ENCODE measurements at places on chromosomes 12 and 14.

GRCh38 chr14:52380294-52380693 is 66.2 kb downstream of the PTGER2 start:
- no peak for DNase-seq

DNA sequence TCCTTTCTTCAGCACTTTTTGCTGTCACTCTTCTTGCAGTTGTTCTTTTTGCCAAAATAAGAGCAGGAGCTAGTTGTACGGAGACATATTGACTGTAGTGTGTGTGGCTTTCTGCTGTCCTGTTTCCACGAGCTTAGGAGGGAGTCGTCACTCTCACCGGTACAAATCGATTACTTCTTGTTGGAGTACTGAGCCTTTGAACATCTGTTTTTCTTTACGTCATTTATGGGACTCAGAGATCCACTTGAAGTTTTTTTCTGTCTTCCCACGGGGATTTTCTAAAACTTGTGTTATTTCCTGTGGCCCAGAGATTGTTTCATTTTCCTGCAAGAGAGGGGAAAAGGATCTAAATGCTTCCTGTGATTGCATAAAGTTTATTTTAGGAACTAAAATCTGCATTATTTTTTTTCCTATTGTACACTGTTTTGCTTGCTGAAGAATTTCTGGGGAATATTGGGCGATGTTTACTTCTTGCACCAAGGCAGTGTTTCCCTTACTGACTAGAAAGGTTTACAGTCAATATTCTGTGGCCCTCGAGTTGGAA is 199.8 kb upstream of the ARHGAP5 start:
- DNase-seq = no peak

GRCh38 chr14:93014058-93015023 is 91.4 kb downstream of the CHGA start:
- no peak for DNase-seq

GRCh38 chr12:19474147-19474546 is 34.9 kb downstream of the AEBP2 start:
- DNase-seq = no peak

DNA sequence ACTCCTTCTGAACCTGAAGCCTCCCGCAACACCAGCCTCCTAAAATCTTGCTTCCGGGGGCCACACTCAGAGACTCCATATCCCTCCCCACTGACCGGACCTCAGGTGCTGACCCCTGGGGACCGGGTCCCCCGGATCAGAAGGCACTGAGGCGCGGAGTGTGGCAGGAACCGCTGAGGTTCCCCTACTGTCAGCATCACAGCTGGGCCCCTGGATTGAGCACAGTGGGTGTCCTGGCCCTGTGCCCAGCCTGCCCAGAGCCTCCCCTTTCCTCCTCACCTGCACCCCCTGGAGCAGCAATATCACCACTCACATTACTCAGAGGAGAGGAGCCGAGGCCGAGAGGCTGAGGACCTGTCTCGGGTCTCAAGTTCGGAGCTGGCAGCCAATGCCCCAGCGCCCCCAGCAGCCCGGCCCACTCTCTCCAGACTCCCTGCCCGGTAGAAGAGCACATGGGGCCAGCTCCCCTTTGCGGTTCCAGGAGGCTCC is 101.2 kb upstream of the EIF5 start:
- no peak for DNase-seq

- DNase-seq = peak; percentile 22
Observed at GRCh38 chr14:90388437-90388836, 8.4 kb upstream of the CALM1 start.

GRCh38 chr12:104304261-104305009 is 896 bp downstream of the EID3 start:
- no peak for DNase-seq

DNA sequence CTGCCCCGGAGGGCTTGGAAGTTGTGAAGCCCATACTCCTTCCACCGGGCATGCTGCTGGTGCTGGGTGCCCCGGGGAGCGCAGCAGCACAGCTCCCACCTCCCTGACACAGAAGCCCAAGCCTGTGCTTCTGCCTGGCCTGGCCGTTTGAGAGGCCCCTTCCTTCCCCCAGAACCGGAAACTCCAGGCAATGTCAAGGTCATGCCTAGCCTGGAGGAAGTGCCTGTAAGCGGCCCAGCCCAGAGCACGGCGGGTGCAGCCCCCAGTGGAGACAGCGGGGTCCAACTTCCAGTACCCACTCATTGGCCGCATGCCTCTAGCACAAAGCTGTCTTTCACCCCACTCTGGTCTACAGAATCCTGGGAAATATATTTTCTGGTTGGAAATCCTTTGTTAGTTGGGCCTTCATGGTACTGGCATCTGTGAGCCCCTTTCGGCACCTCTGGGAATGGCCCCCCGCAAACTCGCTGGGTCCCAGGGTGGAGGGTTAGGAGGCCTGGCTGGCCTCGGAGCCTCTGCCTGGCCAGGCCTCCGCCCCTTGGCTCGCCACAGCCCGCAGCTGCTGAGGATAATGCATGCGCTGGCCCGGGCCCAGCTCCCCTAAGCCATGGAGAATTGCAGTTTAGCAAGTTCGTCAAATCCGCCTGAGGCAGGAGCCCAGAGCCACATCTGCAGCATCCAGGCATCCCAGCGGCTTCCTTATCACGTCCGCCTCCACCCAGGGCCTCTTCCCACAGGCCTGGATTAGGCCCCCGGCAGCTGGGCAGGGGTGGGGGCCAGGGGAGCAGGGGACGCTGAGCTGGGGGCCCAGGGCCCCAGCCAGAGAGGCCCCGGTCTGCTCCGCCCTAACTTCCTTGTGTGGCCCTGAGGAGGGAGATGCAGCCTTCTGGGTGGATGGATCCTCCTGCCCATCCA is 48.9 kb upstream of the DLK1 start:
- no peak for DNase-seq

DNA sequence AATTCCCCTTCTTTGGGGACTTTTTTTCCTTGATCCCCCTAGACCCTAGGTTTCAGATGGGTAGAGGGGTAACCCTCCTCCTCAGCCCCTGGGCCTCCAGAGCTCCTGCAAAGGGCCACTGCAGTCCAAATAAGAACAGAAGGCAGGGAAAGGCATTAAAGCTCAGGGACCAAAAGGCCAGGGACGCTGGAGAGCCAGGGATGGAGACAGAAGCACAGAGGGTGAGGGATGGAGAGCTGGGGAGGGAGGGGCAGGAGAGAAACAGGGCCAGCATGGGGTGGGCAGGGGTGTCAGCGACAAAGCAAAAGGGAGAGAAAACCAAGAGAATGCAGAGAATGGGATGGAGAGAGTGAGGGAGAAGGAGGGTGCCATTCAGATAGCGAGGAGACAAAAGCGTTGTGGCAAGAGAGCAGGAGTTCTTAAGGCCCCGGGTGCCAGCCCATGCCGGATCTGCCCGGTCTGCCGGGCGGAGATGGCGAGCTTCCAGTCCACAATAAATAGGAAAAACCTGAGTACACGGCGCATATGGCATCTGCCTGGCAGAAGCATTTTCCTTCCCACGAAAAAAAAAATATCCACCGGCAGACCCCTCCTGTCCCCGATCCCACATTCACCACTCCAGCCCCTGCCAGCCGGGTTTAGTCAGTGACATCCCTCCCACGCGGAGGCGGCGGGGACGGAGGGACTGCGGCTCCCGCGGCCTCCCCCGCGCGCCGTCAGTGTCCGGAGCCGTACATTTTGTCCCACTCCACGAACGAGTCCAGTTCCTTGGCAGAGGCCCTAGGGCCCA is 28.6 kb downstream of the FIGNL2 start:
- DNase-seq = no peak

DNA sequence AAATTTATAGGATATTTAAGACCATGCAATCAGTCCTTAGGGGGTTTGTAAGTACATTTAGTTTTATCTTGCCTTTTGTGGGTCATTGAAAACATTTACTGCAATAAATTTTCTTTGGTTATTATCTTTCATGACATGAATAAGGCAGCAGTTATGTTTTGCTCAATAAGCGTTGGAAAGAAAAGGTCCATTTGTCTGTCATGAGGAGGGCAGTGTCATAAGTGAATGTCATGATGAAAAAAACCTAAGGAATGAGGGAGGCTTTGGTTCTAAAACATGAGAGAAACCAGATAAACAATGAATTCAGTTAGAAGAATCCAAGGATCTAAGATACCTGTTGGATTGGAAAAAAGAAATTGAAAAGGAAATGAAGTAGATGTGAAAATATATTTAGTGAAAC is 209.4 kb downstream of the NAV3 start:
- no peak for DNase-seq

GRCh38 chr14:94051115-94051514 is 25.0 kb downstream of the OTUB2 start:
- no peak for DNase-seq

- no peak for DNase-seq
Observed at GRCh38 chr14:55847766-55848165, 267.8 kb downstream of the KTN1 start.

- peak; percentile 15 for DNase-seq
Observed at GRCh38 chr14:104130974-104131651, 7.3 kb upstream of the KIF26A start.

DNA sequence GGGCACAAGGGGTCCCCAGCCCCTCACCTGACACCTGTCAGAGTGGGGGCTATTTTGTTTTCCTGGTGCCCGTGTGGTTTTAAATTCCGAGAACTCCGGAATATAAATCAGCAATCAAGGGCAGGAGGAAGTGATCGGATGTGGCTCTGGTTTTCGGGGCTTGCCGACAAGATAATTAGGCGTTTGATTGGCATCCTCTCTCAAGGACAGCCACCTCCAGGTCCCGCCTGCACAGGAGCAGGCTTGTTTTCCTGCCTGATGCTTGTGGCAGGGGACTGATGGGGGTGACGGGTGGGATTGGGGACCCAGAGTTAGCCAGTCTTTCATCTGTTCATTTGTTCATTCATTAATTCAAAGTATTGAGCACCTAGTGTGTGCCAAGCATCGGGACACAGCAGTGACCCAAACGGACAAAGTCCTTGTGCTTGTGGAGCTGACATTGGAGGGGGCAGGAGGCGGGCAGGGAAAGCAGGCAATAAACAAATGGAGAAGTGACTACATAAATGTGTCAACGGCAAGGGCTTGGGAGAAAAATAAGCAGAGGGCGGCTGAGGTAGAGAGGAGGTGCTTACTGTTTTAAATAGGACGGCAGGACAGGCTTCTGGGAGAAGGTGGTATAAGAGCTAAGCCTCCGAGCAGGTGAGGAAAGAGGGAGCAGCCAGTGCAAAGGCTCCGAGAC is 166.5 kb downstream of the PHETA1 start:
- no peak for DNase-seq

DNA sequence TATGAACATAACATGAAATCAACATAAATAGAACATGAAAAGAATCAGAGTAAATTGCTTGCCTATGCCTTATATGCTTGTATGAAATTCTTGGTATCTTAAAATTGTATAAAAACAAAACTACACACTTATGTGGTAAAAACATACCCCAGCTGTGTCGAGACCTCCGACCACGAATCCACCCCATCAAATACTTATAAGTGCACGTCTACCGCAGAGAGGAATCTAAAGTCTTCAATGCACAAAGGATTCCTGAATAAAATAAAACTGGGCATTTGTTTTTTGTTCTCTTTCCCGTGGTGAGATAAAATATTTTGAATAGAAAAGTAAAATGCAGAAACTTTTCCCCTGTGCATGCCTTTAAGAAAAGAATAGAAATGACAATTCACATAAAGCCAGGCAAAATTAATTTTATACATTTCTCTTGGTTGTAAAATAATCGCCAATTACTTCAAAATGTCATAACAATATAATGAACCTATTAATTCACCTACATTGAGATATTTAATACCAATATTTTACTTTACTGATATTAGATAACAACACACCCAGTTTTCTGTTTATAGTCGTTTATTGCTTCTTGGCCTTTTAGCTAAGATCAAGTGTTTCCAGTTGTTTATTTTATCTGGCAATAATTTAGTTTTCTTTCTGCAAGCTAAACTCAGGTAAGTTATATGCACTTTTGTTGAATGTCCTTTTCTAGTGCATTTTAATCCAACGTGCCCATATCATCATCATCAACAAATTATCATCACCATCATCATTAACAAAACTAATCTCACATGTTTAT is 1.0 kb downstream of the KLRK1 start:
- DNase-seq = no peak

DNA sequence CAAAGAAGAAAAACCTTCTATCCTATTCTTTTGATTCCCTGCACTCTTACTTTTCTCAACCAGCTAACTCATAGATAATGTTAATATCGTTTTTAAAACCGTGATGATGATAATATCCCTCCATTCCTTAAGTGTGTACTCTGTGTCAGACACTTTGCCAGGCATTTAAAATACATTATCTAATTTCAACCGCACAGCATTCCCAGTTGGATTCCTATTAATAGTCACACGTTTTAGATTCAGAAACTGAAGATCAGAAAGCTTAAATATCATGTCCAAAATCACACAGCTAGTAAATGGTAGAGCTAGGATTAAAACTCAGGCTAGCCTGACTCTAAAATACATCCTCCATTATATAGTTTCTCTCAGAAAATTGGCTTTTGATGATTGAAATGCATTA is 366.0 kb downstream of the NELL2 start:
- DNase-seq = no peak

DNA sequence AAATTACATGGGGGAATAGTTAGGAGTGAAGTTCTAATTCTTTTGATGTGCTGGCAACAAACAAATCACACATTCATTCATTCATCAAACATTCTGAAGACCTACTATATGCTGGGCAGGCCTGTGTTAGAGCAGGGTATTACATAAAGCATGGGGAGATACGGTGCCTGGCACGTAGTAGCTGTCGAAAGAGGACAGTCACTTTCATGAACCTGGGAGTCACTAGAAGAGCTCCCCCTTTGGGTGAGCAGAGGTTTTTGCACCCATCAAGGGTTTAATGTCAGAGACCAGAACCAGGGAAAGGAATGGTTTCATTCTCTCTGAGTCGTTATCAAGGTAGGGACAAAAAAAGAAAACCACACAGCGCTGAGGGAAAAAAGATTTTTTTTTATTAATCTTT is 10.0 kb downstream of the LHX5 start:
- DNase-seq = no peak

- DNase-seq = no peak
Observed at GRCh38 chr12:6271281-6271680, 39.2 kb upstream of the PLEKHG6 start.

- no peak for DNase-seq
Observed at GRCh38 chr12:1436015-1436414, 158.4 kb downstream of the FBXL14 start.

DNA sequence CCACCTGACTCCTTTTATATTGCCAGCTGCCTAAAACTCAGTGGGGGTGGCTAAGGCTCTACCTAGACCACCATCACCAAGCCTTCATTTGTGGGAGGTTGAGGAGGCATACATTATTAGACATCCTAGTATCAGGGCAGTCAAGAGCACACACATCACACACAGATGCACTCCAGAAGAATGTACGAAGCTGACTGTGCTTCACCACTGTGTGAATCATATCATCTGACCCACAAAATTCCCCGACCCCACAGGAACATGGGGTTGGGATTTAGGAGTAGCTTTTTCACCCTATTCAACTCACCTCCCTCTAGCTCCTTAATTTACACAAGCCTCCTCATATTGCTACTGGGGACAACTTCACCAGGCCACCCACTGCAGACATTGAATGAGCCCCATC is 64.8 kb upstream of the BDKRB2 start:
- no peak for DNase-seq

DNA sequence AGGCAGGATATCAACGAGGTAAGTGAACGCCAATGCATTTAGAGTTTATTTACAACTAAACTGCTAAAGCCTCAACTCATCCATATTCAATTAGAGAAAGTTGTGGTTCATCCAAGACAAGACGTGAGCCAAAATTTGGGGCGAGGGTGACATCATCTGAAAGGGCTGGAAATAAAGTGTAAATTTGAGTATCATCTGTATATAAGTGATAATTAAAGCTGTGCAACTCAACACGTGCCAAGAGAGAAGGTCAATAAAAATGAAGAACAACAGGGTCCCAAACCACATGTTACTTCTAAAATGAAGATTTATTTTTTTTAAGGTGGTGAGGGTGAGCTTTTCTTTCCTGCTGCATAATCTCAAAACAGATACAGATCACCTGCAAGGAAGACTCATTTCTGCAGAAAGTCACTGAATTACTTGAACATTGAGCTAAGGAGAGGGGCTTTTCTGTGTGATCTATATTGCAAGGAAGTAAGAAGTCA is 203.6 kb downstream of the EFCAB11 start:
- peak; percentile 34 for DNase-seq

All from activated CD4-positive, alpha-beta T cell treated with anti-CD3 and anti-CD28 coated beads, Interleukin-2, amount 50 U/mL, for 48 hours (primary cell).